ENCODE measurements at places on chromosomes 12 and 14.
A peak's percentile ranks its signal among the peaks of the same experiment; 100 is the strongest.

- no peak for DNase-seq
Measured at GRCh38 chr12:1878214-1878613, 40.2 kb downstream of the CACNA2D4 start.

GRCh38 chr12:104656921-104657320 lies 200.2 kb downstream of the CHST11 start:
- no peak for DNase-seq

GRCh38 chr12:54700301-54700700 lies 52.1 kb upstream of the DCD start:
- DNase-seq, result no peak

DNA sequence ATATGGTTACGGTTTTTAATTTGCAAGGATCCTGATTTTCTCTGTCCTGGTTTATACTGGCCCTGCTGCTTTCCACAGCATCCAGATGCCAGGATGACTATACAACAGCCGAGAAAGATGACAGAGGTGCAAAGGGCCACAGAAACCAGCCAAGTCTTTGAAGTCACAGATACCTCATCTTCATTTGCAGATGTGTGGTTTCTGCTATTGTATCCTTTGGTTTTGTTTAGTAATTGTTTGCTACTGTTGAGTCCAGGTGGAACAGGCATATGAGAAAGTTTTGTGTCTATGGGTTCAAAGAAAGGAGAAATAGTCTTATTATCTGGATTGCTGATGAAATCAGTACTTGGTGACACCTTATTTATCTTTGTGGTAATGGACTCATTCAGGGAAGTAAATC lies 17.3 kb upstream of the KLHL42 start:
- no peak for DNase-seq

- DNase-seq, result no peak
Measured at GRCh38 chr14:95287176-95287754, 32.4 kb downstream of the CLMN start.

DNA sequence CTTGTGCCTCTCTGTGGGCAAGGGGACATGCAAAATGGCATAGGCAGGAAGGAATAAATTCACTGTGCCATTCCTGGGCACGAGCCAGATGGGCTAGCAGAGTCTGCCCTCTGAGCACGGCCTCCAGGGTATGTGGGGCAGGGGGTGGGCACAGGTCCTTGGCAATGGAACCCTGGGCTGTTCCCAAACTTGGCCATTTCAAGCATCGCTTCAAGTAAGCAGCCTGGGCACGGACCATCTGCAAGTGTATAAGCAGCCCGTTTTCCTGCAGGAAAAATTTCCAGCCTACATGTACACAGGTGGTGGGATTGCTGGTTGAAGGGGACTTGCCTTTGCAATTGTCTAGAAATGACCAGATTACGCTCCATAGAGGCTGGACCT lies 40.3 kb downstream of the CCDC85C start:
- DNase-seq, result no peak

GRCh38 chr12:63968673-63969072 lies 124.2 kb downstream of the SRGAP1 start:
- DNase-seq, result no peak

DNA sequence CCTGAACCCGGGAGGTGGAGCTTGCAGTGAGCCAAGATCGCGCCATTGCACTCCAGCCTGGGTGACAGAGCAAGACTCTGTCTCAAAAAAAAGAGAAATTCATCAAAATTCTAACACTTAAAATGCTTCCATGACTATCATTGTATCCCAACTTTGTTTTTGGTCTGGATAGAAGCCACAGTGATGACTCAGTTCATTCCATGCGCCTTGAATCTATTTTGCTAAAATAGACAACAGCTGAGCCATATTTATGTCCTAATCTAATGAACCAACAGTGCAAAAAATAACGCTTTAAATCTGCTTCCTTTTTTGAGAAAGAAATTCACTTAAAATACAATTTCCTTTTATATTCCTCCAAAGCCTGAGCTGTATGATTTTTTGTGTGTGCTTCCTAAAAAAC lies 23.2 kb upstream of the BICD1 start:
- DNase-seq, result no peak

- DNase-seq, result no peak
Measured at GRCh38 chr12:66115071-66115600, 15.4 kb downstream of the LLPH start.

DNA sequence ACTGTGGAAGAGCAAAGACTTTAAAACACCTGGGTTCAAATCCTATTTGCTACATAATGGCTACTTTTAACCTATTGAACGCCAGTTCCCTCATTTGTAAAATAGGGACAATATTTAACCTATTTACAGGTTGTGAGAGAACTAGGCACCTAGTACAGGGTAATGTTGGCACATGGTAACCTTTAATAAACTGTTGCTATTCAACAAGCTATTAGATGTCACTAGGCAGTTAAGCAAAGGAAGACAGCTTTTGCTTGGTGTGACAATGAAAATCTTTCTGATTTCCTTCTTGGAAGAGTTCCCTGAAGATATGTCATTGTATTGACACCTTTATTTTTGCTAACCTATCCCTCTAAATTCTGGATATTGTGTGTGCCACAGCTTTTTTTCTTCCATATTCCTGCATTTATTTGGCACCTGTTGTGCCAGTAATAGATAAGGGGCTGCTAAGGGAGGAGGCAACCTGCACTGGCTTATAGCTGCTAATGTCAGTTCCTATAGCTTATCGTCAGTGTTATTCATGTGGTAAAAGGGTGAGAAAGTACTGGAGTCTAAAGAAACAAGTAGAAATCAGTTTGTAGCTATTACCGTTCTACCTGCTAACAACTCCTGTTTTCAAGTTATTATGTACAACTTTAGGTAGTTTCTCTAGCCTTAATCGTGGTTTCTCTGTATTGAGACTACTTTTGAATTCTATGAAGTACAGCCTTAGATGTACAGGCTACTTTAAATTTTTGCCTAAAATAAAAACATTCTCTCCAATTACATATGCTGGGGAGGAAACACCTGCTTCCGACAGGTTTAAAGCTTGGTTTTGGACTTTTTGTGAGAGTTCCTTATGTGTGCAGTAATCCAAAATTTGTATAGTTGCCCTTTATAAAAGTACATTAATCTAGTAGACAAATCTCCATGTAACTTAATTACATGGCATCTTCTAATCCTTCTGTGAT lies 24.3 kb downstream of the HIF1A start:
- no peak for DNase-seq

DNA sequence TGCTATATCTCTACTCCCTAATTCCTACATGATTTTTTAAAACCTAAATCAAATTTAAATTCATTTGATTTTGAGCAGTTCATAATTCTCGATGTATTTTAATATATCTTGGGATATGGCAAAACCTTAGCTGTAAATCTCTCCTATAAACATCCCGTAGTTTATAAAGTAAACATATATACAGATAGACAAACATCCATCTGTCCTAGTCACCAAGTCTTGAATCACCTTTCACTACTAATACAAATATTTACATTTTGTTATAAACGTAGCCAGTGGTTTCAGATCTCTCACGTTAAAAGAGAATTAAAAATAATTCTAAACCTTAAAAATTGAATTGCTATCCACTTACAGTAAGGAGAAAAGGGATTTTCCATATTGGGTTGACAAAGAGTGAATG lies 107.0 kb downstream of the TSHR start:
- DNase-seq, result no peak

DNA sequence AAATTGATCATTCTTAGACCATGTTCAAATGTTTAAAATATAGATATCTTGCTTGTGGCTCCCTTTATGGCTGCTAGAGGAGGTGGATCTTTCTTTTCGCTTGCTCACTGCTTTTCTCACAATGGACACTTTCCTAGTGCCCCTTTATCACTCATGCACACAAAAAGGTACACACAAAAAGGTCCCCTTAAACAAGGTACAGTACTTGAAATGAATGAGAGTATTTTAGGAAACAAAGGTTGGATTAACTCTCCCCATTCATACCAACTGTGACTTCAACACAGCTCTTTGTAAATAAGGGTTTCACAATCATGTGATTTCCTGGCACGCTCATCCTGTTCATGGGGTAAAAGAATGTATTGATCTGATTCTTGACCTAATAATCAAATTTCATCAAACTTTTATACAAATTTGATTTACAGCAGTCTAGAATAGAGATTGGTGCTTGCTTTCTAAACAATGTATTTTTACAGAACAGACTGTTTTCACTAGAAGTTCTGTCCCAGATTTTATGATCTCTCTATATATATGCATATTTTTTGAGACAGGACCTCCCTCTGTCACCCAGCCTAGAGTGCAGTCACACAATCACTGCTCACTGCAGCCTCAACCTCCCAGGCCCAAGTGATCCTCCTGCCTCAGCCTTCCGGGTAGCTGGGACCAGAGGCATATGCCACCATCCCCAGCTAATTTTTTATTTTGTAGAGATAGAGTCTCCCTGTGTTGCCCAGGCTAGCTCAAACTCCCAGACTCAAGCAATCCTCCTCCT lies 34.4 kb upstream of the EPS8 start:
- DNase-seq, result peak; percentile 13

Measured in NCI-H1436 treated with DMSO at 0.1 percent for 48 hours (cell line).